Right renal pelvis (tissue), 4 donors: ENCODE measurements at places on chromosomes 7 and 10.

- DNase-seq, result no peak
Observed at GRCh38 chr10:35895331-35895730, 253.2 kb upstream of the FZD8 start.

DNA sequence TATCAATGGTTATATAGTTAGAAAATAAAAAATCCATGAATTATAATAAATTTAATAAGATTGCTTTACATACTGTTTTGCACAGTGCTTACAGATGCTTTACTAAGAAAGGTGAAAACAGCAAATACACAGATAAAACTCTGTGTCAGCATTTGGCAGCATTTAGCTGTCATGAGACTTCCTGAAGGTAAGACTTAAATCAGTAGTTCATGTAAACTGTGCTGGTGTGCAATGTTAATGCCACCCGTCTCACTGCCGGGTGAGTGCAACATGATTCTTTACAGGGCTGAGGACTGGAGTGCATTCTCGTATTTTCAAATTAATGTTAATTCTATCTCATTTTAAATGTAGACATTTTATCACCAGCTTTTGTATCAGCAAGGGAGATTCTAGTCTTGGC, 326.2 kb upstream of the POT1 start:
- DNase-seq, result no peak

DNA sequence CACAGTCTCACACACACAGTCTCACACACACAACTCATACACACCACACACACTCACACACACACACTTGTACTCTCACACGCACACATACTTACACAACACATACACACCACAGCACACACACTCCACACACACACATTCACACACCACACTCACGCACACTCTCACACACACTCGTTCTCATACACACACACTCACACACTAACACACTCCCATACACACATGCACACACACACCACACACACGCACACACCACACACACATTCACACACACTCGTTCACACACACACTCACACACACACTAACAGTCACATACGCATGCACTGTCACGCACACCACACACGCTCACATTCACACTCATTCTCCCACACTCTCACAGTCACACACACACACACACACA, 109.8 kb downstream of the PRLHR start:
- no peak for DNase-seq

GRCh38 chr7:118583641-118584040, 359.1 kb downstream of the ANKRD7 start:
- no peak for DNase-seq

GRCh38 chr7:107450970-107451369, 18.9 kb upstream of the GPR22 start:
- no peak for DNase-seq

DNA sequence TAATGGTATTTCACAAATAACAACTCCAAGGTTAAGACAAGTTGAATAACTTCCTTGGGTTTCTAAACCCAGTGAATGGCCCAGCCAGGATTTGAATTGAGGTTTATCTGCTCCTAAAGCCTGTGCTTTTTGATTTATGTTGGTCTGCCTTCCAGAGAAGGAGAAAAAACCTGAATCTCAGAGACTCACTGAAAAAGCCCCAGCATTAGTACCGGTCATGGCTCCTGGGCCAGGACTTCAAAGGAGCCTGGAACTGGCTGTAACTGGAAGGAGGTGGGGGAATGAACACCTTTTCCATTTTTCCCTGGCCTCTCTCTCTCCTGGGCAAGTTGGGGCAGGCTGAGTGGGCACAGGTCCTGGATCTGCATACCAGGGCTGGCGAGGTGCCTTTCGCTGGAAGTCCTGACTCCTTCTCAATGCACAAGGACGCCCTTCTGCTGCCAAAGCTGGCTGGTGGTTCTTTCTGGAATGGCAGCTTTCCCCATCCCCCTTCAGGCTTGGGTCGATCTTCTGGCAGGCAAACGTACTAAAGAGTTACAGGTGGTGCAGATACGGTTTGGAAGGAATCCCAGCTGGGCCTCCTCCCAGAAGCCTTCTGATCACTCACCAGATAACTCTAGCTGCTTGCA, 268.2 kb downstream of the PTEN start:
- no peak for DNase-seq
